ENCODE measurements at places on chromosomes 16 and 17.

DNA sequence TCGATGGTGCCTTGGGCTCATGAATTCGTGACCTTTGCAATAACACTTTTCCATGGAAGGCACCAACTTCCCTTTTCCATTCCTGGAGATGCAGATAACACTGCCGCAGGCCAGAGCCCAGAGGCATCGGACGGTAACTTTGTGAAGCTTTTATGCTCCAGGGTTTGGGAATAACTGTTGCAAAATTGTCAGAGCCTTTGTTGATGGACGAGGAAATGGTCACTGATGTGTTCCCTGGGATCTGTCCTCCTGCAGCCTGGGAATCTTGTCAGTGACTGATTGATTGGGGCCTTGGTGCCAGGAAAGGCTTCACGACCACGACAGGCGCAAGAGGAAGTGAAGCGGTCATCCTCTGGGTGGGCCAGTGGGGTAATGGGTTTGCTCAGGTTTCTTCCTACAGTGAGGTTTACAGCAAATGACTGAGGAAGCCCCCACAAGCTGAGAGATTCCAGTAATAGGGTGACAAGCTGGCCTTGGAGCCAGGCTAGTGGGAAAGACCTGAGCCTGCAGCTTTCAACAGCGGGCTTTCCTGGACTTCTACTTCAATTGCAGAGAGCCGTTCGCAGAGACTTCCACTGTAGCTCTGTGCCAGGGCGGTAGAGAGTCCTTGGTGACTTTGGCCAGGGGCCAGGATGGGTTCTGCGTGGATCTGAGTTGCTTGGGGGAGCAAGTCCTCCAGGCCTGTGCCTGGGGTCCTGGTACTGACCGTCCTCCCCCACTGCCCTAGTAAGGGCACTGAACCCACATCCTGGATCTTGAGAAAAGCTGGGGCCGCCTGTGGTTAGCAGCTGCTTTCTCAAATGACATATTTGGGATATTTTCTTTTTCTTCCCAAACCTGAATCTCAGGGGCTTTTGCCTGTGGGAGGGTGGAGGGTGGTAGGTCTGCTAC lies 37.6 kb downstream of the PGS1 start:
- peaks cover 61% of the 10 kb centered on the region for H3K4me1 ChIP-seq
- peaks cover 5% of the 10 kb centered on the region for H3K36me3 ChIP-seq
- no peak for DNase-seq
- H3K27me3 ChIP-seq = no peaks in the 10 kb centered on the region

DNA sequence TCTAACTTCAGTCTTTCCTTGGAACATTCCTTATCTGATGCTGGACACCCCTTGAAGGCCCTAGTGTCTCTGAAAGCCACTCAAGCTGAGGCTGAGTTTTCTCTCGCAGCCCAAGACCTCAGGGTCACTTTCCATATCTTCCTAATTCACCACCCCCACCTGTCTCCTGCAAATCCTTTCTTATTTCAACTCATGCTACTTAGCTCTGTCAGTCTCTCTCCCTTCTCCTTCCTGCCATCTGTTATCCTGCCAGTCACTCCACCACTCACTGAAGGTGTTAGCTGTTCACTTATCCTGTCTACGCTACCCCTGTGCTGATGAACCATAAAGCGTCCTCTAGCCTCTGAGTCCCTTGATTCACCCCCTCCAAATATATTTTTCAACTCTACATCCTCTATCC lies 143.9 kb upstream of the SHISA6 start:
- H3K36me3 ChIP-seq = no peaks in the 10 kb centered on the region
- peaks cover 4% of the 10 kb centered on the region for H3K4me1 ChIP-seq
- no peak overlapping the region for H3K27ac ChIP-seq
- DNase-seq = peak; percentile 6
- H3K27me3 ChIP-seq = peaks cover 7% of the 10 kb centered on the region

- H3K27ac ChIP-seq = peak overlapping the region; percentile 78
- peaks cover 24% of the 10 kb centered on the region for H3K4me1 ChIP-seq
- peak; percentile 10 for DNase-seq
- no peaks in the 10 kb centered on the region for H3K27me3 ChIP-seq
- H3K36me3 ChIP-seq = no peaks in the 10 kb centered on the region
- no peak overlapping the region for H3K4me3 ChIP-seq
Observed at GRCh38 chr17:15966879-15967248, 21.9 kb downstream of the ADORA2B start.

DNA sequence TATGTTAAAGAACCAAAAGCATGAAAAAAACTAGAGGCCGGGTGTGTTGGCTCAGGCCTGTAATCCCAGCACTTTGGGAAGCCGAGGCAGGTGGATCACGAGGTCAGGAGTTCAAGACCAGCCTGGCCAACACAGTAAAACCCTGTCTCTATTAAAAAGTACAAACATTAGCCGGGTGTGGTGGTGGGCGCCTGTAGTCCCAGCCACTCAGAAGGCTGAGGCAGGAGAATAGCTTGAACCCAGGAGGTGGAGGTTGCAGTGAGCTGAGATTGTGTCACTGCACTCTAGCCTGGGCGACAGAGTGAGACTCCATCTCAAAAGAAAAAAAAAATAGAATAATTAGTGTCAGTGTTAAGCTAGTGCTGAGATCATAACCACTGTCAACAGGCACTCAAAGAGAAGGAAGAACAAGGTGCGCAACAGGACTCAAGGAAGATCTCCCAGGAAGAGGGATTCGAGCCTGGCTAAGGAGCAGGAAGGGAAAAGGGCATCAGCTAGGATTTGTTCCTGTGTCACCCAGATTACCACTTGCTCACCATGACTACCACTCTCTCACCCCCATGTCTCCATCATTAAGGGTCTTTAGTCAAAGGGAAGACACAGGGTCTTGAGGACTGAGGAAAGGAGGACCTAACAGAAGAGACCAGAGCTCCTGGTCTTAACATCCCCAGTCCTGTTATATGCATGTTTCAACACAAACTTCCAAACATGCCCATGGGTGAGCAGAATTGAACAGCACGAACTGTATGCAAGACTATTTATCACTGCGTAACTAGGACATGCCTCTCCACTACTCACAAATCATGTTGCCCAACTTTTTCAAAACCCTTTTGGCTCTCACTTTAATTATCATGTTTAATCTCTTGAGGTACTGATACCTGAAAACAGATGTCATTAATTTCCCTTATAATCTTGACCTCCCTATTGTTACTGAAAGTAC lies 88.3 kb upstream of the PLEKHM1 start:
- no peaks in the 10 kb centered on the region for H3K27me3 ChIP-seq
- no peak overlapping the region for H3K4me3 ChIP-seq
- peaks cover 10% of the 10 kb centered on the region for H3K4me1 ChIP-seq
- peaks cover 3% of the 10 kb centered on the region for H3K36me3 ChIP-seq
- peak overlapping the region; percentile 53 for H3K27ac ChIP-seq
- DNase-seq = no peak

GRCh38 chr17:28047806-28048205 lies 5.3 kb downstream of the NLK start:
- DNase-seq = no peak
- no peak overlapping the region for H3K4me3 ChIP-seq
- no peaks in the 10 kb centered on the region for H3K36me3 ChIP-seq

- no peak overlapping the region for H3K27ac ChIP-seq
- no peaks in the 10 kb centered on the region for H3K27me3 ChIP-seq
- H3K36me3 ChIP-seq = peaks cover 3% of the 10 kb centered on the region
- no peak overlapping the region for H3K4me3 ChIP-seq
Observed at GRCh38 chr16:67858500-67858899, 11.0 kb upstream of the CENPT start.

GRCh38 chr17:52710363-52710901 lies 551.9 kb upstream of the CA10 start:
- no peaks in the 10 kb centered on the region for H3K36me3 ChIP-seq
- H3K27me3 ChIP-seq = no peaks in the 10 kb centered on the region
- H3K4me1 ChIP-seq = no peaks in the 10 kb centered on the region
- no peak for DNase-seq
- H3K4me3 ChIP-seq = no peak overlapping the region

- peak; percentile 88 for DNase-seq
- no peak overlapping the region for H3K4me3 ChIP-seq
- peaks cover 6% of the 10 kb centered on the region for H3K4me1 ChIP-seq
- H3K27ac ChIP-seq = no peak overlapping the region
- H3K27me3 ChIP-seq = no peaks in the 10 kb centered on the region
Observed at GRCh38 chr17:7589204-7589868, 558 bp downstream of the SOX15 start.

- no peak for DNase-seq
- H3K4me1 ChIP-seq = peaks cover 17% of the 10 kb centered on the region
- no peaks in the 10 kb centered on the region for H3K27me3 ChIP-seq
- no peaks in the 10 kb centered on the region for H3K36me3 ChIP-seq
- no peak overlapping the region for H3K27ac ChIP-seq
Observed at GRCh38 chr16:2148714-2149629, 547 bp downstream of the RAB26 start.

- H3K36me3 ChIP-seq = peaks cover 24% of the 10 kb centered on the region
- H3K27ac ChIP-seq = no peak overlapping the region
- DNase-seq = no peak
- peaks cover 3% of the 10 kb centered on the region for H3K4me1 ChIP-seq
- H3K4me3 ChIP-seq = no peak overlapping the region
Observed at GRCh38 chr16:88619859-88620815, 18.2 kb upstream of the IL17C start.

GRCh38 chr17:67022451-67022810 lies 21.9 kb upstream of the CACNG1 start:
- H3K36me3 ChIP-seq = no peaks in the 10 kb centered on the region
- no peak overlapping the region for H3K27ac ChIP-seq
- H3K4me3 ChIP-seq = no peak overlapping the region
- peaks cover 4% of the 10 kb centered on the region for H3K4me1 ChIP-seq
- no peaks in the 10 kb centered on the region for H3K27me3 ChIP-seq

DNA sequence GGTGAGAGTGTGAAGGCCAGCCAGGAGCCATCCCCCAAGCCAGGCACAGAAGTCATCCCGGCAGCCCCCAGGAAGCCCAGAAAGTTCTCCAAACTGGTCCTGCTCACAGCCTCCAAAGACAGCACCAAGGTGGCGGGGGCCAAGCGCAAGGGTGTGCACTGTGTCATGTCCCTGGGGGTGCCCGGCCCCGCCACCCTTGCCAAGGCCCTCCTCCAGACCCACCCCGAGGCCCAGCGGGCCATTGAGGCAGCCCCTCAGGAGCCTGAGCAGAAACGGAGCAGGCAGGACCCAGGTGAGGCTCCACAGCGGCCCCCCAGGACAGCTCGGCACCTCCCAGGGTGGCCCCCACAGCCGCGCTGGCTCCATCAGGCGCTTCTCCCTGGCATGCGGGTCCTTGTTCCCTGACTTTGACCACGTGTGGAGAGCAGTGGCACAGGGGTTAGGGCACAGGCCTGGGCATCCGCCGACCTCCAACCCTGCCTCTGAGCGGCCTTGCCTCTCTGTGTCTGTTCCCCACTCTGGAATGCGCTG lies 13.5 kb downstream of the FLYWCH2 start:
- H3K4me1 ChIP-seq = no peaks in the 10 kb centered on the region
- H3K4me3 ChIP-seq = no peak overlapping the region
- no peak overlapping the region for H3K27ac ChIP-seq
- no peaks in the 10 kb centered on the region for H3K27me3 ChIP-seq

GRCh38 chr17:80754846-80755245 lies 210.2 kb downstream of the RPTOR start:
- H3K27ac ChIP-seq = no peak overlapping the region
- no peak for DNase-seq
- no peaks in the 10 kb centered on the region for H3K4me1 ChIP-seq
- no peak overlapping the region for H3K4me3 ChIP-seq
- H3K36me3 ChIP-seq = no peaks in the 10 kb centered on the region

DNA sequence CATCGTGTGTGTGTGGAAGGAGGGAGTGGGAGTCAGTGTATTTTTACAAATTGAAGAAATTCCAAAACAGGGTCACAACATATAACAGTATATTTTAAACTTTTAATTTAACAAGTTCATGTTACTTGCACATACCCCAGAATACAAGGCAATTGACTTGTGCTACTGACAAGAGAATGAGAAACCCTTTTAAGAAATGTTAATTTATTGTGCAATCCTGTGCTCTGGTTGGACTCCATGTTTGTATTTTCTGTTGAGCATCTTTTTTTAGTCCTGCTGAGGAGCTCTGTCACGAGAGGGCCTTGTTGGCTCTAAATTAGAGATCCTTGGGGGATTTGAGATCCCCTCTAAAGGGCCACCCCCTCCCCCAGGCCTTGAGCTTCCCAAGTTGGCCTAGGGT lies 1.1 kb upstream of the EMP2 start:
- H3K4me1 ChIP-seq = peaks cover 28% of the 10 kb centered on the region
- H3K27me3 ChIP-seq = no peaks in the 10 kb centered on the region
- no peak overlapping the region for H3K27ac ChIP-seq
- no peak overlapping the region for H3K4me3 ChIP-seq

DNA sequence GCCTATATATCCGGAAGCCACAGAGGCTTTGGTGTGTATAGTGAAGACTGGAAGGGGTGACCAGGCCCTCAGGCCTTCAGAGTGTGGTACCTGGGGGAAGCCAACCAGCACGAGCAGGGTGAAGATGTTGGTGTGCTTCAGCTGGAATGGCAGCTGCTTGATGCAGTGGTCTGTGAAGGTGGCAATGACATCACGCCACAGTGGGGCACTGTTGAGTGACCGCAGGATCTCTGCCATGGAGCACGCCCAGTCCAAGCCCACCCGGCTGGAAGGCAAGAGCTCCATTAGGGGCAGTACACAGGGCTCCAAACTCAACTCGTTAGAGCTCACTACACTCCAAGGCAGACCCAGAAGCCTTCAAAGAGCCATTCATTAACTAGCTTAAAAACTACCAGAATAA lies 68.5 kb upstream of the ATP2A3 start:
- no peaks in the 10 kb centered on the region for H3K4me1 ChIP-seq
- H3K27me3 ChIP-seq = no peaks in the 10 kb centered on the region
- DNase-seq = no peak
- no peak overlapping the region for H3K4me3 ChIP-seq
- peaks cover 34% of the 10 kb centered on the region for H3K36me3 ChIP-seq

GRCh38 chr17:37605813-37606505 lies 3.3 kb downstream of the SYNRG start:
- no peaks in the 10 kb centered on the region for H3K36me3 ChIP-seq
- H3K27me3 ChIP-seq = no peaks in the 10 kb centered on the region
- DNase-seq = no peak
- H3K27ac ChIP-seq = no peak overlapping the region
- no peak overlapping the region for H3K4me3 ChIP-seq

GRCh38 chr16:50393858-50394802 lies 25.3 kb upstream of the BRD7 start:
- no peaks in the 10 kb centered on the region for H3K4me1 ChIP-seq
- peaks cover 16% of the 10 kb centered on the region for H3K27me3 ChIP-seq
- H3K27ac ChIP-seq = no peak overlapping the region
- H3K36me3 ChIP-seq = no peaks in the 10 kb centered on the region

DNA sequence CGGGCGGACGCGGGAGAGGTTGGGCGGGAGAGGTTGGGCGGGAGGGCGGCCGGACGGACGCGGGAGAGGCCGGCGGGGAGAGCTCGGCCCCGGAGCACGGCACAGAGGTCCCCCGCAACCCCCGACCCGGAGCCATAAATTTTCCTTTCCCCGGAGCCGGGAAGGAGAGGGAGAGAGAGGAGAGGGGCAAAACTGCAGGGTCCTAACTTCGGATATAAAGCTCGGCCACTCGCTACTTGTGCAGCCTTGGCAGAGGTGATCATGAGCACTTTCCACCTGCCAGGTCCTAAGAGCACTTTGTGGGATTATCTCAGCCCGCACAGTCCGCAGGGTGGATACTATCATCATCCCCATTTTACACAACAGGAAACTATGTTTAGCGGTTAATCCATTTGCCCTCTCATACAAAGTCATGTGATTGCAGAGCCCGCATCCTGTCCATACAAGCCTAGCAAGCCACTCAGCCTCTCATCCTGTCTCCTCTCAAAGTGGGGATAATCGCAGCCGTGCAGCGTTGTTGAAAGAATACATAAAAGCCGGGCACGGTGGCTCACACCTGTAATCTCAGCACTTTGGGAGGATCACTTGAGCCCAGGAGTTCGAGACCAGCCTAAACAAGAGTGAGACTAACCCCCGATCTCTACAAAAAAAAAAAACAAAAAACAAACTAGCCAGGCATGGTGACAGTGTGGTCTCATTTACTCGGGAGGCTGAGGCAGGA lies 780 bp upstream of the DCAKD start:
- peak overlapping the region; percentile 46 for H3K4me3 ChIP-seq
- H3K36me3 ChIP-seq = no peaks in the 10 kb centered on the region
- H3K4me1 ChIP-seq = peaks cover 4% of the 10 kb centered on the region
